ENCODE measurements at places on chromosomes 4 and X.

DNA sequence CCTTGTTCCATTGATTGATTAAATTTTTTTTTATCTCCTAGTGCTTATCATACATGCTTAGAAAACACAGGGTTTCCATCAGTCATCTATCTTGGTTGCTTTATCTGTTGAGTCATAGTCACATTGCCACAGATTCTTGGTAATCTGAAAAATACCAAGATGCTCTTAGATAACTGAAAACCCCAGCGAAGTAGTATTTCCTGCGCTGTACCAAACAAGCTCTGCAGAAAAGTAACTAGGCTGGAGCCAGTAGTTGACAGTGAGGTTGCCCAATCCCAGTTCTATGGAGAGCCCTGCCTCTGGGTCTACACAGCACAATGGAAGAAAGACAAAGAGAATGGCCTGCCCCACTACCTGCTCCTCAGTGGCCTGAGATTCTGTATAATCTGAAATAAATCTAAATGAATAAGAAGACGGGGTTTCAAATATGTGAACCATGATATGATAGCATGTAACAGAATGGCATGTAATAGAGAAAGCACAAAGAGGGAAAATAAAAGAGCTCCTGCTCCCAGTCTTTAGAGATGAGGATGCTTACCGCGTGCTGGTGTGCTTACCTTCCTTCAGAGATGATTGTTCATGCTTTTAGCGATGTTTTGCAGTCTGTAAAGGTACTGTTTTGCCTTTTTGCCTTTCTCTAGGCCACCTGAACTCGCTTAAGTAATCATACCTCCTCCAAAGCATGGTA is 55.3 kb upstream of the RAPGEF2 start:
- DNase-seq: no peak

GRCh38 chr4:101938836-101939235 is 148.3 kb downstream of the BANK1 start:
- DNase-seq: no peak

GRCh38 chrX:154717824-154718223 is 33.1 kb downstream of the GAB3 start:
- no peak for DNase-seq

DNA sequence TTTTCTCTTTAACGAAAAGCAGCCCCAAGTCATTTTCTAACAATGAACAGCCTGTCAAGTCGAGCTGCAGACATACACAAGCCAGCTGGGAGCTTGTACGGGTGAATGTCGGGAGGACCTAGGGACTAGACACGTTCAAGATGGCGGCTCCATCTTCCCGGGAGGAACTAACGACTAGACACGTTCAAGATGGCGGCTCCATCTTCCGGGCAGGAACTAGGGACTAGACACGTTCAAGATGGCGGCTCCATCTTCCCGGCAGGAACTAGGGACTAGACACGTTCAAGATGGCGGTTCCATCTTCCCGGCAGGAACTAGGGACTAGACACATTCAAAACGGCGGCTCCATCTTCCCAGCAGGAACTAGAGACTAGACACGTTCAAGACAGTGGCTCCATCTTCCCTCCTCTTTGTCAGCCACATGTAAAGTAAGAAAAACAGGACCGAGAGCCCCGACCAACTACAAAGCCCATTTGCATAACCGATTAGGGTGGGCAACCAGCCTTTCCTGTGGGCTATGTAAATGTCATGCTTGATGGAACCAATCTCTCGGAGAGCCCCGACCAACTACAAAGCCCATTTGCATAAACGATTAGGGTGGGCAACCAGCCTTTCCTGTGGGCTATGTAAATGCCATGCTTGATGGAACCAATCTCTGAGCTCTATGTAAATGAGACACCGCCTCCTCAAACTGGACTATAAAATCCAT is 175.5 kb downstream of the DHRSX start:
- no peak for DNase-seq

DNA sequence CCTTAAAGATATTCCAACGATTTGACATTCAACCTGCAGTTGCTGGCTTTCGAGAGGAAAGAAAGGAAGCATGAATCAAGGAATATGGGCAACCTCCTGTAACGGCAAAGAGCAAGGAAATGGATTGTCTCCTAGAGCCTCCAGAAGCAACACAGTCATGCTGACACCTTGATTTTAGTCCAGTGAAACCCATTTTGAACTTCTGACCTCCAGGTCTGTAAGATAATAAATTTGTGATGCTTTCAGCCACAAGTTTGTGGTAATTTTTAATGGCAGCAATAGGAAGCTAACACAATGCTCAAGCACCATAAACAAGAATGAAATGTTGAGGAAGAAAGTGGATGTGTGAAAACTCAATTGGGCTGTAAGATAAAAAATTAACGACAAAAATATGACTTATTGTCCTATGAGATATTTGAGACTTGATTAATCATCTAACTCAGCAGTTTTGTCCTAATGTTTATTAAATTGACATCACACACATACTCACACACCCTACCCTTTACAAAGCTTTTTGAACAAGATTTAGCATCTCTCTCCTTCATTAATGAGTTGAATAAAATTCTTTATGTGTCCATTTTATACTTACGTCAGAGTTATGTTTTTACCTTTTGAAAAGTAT is 857.2 kb upstream of the INTU start:
- DNase-seq: no peak

DNA sequence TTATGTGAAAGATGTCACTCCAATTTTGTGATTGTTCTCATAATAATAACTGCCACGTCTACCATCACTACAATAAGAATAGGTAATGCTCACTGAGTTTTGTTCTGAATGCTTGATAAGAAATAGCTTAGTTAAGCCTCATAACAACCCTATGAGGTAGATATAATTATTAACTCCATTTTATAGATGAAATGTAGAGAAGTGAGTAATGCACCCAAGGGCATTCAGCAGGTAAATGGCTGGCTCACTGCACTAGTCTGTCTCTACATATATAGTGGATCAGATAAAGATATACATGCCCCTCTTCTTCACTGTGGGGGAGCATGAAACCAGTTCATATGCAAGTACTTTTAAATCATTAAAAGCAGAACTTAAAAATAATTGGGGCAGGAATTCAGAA is 65.8 kb upstream of the SLC4A4 start:
- DNase-seq: no peak

GRCh38 chrX:7280520-7280919 is 132.6 kb upstream of the PUDP start:
- DNase-seq: no peak

DNA sequence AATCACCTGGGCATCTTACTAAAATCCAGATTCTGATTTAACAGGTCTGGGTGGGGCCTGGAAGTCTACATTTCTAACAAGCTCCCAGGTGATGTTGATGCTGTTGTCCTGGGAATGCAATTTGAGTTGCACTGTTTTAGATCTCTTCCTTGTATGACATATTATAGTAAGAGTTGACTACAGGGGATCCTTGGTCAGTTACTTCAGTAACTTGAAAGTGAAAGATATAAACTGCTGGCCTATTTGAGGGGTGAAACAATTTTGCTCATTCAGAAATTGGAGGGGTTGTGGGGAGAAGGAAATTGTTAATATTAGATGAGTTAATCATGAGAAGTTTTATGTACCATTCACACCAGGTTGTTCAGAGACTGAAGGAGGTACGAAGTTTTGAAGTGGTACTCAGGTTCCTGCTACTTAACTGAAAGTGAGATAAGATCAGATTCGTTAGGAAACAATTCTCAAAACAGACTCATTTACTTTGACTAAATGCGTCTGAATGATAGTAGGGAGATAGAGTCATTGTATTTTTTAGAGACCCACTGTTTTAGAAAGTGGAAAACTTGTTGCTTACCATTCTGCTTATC is 12.5 kb downstream of the SH2D1A start:
- no peak for DNase-seq

DNA sequence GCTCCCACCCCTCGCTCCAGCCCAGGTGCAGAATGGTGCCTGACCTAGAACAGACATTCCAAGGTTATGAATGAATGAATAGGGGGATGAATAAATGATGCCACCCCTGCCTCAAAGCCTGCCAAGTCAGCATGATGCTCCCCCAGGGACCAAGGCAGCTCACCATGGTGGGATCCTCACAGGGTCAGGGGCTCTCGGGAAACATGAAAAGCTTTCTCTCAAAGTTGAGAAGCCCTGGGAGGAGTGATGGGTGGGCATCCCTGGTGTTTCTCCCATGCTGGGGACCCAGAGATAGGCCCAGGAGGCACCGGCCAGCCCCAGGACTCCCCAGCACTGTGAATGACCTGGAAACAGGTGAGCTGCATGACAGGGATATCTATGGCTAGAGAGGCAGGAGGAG is 58.9 kb downstream of the HTRA3 start:
- no peak for DNase-seq

DNA sequence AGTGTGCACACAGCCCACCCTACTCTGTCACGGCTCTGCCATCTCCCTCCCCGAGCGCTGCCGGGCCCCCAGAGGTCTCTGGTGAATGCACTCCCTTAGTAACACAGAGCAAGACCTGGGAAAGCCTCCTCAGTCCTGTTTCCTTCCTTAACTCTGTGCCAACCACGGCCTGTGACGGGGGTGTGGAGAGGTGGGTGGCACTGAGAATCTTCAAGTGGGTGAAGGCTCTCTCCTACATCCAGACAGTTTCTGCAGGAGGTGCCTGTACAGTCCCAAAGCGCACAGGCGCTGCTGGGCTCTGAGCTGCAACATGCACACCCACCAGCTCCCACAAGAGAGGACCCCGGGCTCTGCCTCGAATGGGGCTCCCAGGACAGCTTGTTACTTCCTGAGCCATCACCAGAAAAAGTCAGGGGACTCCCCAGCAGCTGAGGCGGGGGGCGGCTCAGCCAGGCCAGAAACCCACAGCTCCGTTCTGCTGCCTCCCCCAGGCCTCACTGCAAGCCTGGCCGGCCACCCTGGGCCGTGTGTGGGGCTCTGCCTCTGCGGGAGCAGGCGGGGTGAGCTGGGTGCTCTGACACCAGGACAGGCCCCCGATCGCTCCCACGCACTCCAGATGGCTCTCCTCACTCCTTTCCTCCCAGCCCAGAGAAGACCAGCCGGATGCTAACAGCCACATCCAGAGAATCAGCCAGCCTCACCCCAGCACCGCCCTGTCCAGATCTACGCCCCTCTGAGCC is 29.7 kb downstream of the FAM53A start:
- DNase-seq: no peak

DNA sequence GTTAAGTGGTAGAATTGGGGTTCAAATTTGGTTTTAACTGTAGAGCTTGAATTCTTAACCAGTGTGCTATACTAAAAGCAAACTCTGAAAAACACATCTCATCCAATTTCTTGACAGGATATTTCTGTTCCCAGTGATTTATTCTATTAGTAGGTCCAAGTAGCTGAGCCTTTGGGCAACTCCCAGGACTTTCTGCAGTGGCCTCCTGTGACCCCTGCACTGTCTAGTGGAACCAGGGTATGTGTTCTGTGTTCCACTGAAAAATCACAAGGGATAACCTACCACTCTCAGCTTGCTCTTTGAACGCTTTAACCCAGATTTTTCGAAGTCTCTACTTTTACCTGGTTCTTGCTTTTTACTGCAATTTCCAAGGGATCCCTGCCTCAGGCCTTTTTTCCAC is 58.0 kb upstream of the SCOC start:
- DNase-seq: no peak
